H9 (cell line): ENCODE measurements at places on chromosomes 7 and 10.

- DNase-seq, result peak; percentile 22
Observed at GRCh38 chr7:44163591-44163990, 22.5 kb upstream of the MYL7 start.

- no peak for DNase-seq
Observed at GRCh38 chr10:20767028-20767427, 130.1 kb downstream of the NEBL start.

GRCh38 chr10:103327906-103328305 is 23.0 kb downstream of the PCGF6 start:
- DNase-seq, result no peak

GRCh38 chr10:118725886-118726500 is 28.8 kb downstream of the CACUL1 start:
- DNase-seq, result no peak

DNA sequence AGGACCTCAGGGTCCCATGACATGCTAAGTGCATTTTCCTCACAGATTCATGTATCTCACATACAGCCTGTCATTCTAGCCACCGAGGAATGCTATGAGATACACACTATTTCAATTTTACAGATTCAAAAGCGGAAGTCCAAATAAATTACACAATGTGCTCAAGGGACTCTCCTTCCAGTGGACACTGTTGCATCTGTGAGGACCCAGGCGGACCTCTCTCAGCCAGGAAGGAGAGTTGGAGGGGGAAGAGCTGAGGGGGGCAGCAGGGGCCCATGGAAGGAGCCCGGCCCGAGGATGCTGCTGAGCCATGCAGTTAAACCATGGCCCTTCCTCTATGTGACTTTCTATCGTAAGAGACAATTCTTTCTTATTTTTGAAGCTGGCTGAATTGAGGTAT is 93.6 kb downstream of the VOPP1 start:
- peak; percentile 5 for DNase-seq
